WTC11 (cell line): ENCODE measurements at places on chromosomes 3 and 15. TPM values are rescaled to one million over a fixed set of nuclear protein-coding genes. Genes with fewer than 3 reads are reported as not detected.

The PAQR9 gene
- total RNA-seq = 2.0 to 2.5 TPM (median 2.4 TPM) in 3 replicates

The TRIM42 gene
- total RNA-seq = not detected in 3 replicates

The NOX5 gene
- not detected in 3 replicates for total RNA-seq

DNA sequence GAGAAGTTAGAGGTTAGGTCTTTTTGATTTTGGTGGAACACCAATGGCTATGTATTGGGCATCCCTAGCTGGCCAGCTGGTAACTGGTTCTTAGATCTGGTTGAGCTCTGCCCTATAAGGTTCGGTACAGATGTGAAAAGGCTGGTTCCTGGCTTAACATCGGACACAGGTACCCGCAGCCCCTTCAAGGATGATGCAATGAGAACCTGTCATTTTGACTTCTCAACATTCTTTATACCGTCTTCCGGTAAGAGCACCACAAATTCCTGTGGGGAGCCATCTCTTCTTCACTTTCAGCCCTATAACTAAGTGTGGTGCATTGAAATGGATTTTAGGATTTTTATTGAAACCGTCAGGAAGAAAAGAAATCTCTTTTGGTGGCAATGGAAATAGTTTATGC, 222.8 kb downstream of the ADAMTS9 start:
- H3K27me3 ChIP-seq = no peaks in the 10 kb centered on the region
- H3K27ac ChIP-seq = no peak overlapping the region
- no peaks in the 10 kb centered on the region for H3K36me3 ChIP-seq
- H3K4me3 ChIP-seq = no peak overlapping the region

DNA sequence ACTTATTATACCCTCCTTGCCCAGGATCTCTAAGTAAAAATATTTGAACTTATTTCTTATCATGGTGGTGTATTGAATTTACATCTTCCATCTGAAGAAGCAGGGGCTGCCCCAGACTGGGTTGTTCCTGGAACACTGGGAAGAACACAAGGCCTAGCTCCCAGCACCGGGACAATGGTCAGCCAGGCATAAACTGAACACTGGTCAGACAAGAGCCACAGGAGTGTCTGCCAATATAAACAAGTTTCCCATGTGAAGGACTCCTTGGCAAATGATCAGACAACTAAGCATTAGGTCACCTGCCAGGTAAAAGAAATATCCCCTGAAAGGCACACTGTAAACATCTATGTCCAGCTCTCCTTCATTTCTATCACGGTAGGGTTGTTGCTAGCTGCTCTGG, 172.4 kb downstream of the ATP8B4 start:
- peaks cover 28% of the 10 kb centered on the region for H3K36me3 ChIP-seq
- H3K4me3 ChIP-seq = no peak overlapping the region
- H3K27ac ChIP-seq = no peak overlapping the region
- H3K27me3 ChIP-seq = no peaks in the 10 kb centered on the region; the same call in 1 of the 2 replicates
